NCI-H774 (cell line): ENCODE measurements at places on chromosomes 1 and 21.

GRCh38 chr1:57167997-57168396 lies 202.2 kb upstream of the C8B start:
- DNase-seq: no peak

DNA sequence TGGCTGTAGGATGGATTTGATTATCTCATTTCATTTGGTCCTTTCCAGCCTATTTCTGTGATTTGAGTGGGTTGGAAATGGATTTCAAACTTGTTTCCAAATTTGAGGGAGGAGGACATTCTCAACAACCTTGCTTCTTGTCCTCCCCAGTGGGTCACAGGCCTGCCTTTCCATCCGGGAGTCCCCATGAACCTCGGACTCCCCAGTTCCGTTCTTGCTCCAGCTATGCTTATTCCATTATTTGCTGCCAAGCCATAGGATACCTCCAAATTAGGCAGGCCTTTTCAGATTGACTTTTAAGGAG lies 97.8 kb downstream of the DUSP10 start:
- DNase-seq: no peak

DNA sequence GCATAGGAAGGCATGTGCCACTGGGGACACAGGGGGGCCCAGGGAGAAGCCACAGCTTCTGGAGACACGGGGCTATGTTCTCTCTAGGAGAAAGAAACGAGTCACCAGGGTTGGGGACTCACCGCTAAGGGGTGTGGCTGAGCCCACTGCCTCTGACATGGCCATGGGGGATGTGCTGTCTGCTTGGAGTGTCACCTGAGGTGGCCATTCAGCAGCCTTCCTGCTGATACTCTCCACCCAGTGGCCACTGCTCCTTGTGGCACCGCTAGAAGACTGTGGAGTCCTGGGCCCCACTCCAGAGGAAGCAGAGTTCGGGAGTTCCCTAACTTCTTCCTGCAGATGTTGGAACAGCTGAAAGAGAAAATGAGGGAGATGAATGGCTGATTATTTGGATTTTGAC lies 91.2 kb upstream of the SLC45A1 start:
- no peak for DNase-seq

- no peak for DNase-seq
These were observed 7.3 kb upstream of the ACOT11 start for GRCh38 chr1:54540582-54541295.

- no peak for DNase-seq
These were observed 436.8 kb upstream of the NR5A2 start for GRCh38 chr1:199590708-199591107.

- DNase-seq: no peak
These were observed 105.2 kb downstream of the EDEM3 start for GRCh38 chr1:184649451-184649888.

DNA sequence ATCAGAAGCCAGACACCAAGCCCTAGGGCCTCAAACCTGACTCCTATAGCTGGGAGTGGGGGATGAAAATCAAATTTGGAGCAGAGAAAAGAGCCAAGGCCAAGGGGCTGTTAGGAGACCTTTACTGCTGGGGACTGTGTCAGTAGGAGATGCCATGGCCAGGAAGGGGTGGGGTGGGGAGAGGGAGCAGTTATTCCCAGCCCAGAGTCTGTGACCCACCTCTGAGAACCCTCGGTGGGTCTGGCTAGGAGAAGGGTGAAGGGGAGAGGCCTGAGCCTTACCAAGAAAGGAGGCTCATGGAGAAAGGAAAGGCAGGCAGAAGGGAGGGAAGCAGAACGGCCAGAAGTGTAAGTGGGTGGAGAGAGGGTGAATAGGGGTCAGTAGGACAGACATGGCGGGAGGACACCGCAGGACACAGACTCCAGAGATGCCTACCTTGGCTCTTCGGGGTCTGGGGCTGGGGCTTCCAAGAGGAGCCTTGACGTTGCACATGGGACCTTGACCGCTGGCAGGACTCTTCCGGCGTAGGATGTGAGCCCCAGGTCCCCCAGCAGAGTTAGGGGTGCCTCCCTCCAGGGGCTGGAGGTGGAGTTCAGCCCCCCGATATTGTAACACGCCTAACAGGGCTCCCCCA lies 1.2 kb downstream of the ADAMTS4 start:
- DNase-seq: no peak

DNA sequence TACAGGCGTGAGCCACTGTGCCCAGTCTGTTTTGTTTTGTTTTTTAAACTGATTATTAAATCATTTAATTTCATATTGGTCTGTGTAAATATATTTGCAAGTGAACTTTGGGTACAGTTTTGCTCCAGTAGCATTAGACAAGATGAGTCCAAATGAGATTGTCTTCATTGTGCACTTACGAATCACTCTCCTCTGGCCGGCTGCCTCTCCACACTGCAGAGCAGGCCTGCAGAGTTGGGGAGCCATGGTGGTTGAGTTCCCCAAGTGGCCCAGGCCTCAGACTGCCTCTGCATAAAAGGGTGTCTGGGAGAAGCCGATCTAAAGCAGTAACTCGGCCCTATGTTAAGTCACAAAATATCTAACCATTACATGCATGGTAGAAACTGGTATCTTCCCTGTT lies 74.8 kb downstream of the ATP5PO start:
- no peak for DNase-seq

DNA sequence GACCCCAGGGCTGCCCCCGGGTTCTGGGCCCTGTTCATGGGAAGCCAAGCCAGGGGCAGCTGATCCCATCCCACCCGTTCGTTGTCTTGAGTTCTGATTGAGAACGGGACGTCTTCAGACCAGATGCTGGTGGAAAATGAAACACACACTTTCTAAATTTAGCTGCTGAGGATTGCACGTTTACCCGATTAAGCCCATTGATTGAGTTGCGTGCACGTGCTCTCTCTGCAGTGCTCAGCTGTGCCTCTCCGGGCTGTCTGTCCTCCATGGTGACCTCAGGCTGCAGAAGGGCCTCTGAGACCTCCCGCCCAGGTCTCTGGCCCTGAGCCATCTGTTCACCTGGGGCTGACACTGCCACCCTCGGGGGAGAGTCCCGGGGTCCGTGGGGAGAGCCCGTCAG lies 27.0 kb upstream of the PEX10 start:
- no peak for DNase-seq

DNA sequence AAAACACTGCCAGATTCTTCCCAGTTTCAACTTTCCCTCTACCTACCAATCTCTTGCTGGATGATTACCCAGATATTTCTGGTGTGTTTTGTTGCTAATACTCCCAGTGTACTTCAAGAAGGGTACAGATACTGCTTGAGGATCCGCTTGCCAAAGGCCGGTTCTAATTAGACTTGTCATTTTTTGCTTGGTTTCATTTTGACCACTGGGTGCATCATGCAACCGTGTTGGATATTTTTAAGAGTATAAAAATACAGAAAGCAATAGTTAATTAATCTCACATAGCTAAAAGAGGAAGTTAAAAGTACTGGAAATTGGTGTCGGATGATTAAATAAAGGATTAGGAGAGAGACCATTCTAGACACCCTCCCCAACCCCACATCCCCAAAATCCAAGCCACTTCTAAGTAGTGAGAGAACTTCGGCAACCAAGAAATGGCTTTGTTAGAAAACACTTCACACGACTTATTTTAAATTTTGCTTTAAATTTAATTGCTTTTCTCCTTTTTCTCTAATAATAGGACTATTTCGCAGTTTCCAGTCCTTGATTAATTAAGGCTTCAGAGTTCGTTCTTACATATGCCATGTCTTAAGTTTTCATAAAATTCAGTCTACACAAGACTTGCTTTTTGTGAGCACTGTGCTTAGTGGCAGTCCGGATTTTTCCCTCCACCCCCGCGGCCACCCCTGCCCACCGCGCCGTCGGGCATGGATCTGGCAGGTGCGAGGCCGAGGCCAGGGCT lies 2.5 kb upstream of the CDKN2C start:
- DNase-seq: no peak

DNA sequence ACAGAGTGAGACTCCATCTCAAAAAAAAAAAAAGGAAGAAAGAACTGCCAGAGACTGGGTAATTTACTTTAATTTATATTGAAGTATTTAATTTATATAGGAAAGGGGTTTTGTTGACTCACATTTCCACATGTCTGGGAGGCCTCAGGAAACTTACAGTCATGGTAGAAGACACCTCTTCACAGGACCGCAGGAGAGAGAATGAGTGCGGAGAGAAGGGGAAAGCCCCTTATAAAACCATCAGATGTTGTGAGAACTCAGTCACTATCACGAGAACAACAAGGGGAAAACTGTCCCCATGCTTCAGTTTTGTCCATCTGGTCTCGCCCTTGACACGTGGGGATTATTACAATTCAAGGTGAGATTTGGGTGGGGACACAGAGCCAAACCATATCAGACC lies 25.8 kb upstream of the PPP1R8 start:
- no peak for DNase-seq
